Activated T-helper 1 cell treated with anti-CD3 and anti-CD28 coated beads, Interleukin-12 subunit alpha, Interleukin-12 subunit beta, Interleukin-2, Interleukin-4 antibody, amounts not matched to agents 30 ng/mL and 10 ng/mL and 1 ng/mL, durations not matched to agents 14 hours and 24 hours and 36 hours (primary cell): ENCODE measurements at places on chromosomes 12 and 14. TPM values are rescaled to one million over a fixed set of nuclear protein-coding genes. Genes with fewer than 3 reads are reported as not detected.

Gene GDF3
- not detected in 2 replicates for total RNA-seq

Gene AQP6
- total RNA-seq: not detected in 2 replicates

Gene SNX6
- 70.3 and 75.6 TPM in 2 replicates for total RNA-seq

- H3K27ac ChIP-seq: no peak overlapping the region
- DNase-seq: no peak
- H3K4me1 ChIP-seq: peaks cover 28% of the 10 kb centered on the region
- H3K36me3 ChIP-seq: peaks cover 28% of the 10 kb centered on the region
- no peaks in the 10 kb centered on the region for H3K27me3 ChIP-seq
These were observed 4.7 kb downstream of the ANGEL1 start for GRCh38 chr14:76808011-76808410.

DNA sequence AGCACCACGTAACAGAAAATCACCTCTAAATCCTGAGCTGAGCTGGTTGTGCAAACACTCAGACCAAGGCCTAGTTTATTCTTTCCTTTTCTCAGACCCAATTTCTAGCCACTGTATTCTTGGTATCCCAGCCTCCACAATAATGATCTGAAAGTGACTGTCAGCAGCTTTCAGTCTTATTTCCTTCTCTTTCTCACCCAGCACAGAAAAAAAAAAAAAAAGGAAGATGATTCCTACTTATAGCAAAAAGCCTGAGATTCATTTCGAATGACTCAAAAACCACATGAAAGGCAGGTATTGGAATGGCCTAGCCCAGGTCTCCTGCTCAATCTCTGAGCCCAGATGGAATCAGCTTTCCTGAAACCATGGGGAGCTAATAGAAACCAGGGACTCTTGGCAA, 298.6 kb upstream of the PPFIA2 start:
- H3K36me3 ChIP-seq: no peaks in the 10 kb centered on the region
- H3K27ac ChIP-seq: no peak overlapping the region
- no peaks in the 10 kb centered on the region for H3K4me1 ChIP-seq
- no peaks in the 10 kb centered on the region for H3K27me3 ChIP-seq
- no peak for DNase-seq
- no peak overlapping the region for H3K4me3 ChIP-seq

GRCh38 chr12:8038659-8039114, 6.2 kb downstream of the FOXJ2 start:
- H3K27ac ChIP-seq: peak overlapping the region; percentile 14
- peak overlapping the region; percentile 32 for H3K4me3 ChIP-seq
- H3K36me3 ChIP-seq: peaks cover 16% of the 10 kb centered on the region
- no peaks in the 10 kb centered on the region for H3K27me3 ChIP-seq
